Stimulated activated CD8-positive, alpha-beta memory T cell treated with anti-CD3 and anti-CD28 coated beads, Interleukin-15, amount 100 ng/mL, for 4 hours (primary cell): ENCODE measurements at places on chromosomes 2 and 18.

GRCh38 chr18:46718501-46719341 lies 38.1 kb downstream of the ST8SIA5 start:
- DNase-seq = no peak

GRCh38 chr2:156333274-156333950 lies 891 bp upstream of the NR4A2 start:
- DNase-seq = peak; percentile 31

GRCh38 chr2:172725746-172726145 lies 9.9 kb upstream of the RAPGEF4 start:
- DNase-seq = no peak

DNA sequence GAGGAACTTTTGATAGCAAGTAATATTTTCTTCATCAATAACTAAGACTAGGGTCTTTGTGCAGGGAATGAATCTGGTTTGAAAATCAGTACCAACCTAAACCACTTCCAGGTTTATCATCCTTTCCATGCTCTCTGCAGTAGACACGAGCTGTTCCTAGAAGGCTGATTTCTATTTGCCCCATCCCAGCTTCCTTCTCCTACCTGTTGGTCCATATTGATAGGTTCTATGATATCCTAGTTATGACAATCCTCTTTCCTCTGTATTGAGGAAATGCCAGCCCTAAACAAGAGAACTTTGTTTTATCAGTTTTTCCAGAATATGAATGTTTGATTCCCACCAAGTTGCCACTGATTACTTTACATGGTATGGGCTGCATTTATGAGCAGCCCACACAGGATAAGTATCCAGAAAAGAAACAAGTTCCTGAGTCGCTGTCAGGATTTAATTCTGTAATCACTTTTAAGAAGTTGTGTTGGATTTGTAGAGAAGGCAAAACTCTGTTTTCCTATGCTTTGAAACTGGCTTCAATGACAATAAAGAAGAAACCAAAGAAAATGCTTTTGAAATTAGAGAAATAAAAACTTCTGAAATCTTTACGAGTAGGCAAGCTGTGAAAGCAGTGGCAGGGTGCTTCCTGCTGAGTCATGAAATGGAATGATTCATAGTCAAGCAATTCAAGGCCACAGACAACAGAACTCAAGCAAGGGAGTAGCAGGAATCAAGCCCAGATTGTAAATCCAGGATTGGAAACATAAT lies 37.3 kb upstream of the TANK start:
- no peak for DNase-seq

DNA sequence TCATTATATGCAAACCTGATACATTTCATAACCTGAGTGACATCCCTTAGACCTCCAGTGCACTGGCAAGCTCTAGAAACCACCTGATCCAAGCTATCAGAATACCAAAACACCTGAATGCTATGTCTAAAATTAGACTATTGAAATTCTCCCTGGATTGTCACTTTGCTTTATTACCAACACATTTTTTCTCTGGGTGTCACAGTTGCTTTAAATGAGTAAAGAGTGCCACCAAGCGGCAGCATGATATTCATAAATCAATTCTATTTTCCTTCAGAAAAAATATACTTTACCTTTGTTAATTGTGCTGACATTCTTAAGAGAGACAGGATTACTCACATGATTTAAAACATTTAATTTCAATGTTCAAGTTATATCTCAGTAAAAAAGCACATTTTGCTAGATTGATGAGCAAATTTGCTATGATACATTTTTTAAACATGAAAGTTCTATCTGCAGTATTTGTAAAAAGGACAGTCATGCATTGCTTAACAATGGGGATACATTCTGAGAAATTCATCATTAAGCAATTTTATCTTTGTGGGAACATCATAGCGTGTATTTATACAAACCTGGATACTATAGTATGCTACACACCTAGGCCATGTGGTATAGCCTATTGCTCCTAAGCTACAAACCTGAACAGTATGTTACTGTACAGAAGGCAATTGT lies 338.4 kb upstream of the SLC39A10 start:
- no peak for DNase-seq

DNA sequence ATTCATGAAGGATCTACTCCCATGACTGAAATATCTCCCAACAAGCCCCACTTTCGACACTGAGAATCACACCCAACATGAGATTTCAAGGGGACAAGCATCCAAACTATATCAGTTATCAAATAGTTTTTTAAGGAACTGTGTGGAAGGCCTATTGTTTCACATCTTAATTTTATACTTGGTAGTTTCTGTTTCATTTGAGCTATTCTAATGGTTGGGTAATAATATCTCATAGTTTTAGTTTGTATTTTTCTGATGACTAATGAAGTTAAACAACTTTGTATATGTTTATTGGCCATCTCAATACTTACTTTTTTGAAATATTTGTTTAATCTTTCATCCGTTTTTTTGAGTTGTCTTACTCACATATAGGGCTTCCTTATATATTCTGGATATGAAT lies 135.0 kb downstream of the SCG2 start:
- no peak for DNase-seq

DNA sequence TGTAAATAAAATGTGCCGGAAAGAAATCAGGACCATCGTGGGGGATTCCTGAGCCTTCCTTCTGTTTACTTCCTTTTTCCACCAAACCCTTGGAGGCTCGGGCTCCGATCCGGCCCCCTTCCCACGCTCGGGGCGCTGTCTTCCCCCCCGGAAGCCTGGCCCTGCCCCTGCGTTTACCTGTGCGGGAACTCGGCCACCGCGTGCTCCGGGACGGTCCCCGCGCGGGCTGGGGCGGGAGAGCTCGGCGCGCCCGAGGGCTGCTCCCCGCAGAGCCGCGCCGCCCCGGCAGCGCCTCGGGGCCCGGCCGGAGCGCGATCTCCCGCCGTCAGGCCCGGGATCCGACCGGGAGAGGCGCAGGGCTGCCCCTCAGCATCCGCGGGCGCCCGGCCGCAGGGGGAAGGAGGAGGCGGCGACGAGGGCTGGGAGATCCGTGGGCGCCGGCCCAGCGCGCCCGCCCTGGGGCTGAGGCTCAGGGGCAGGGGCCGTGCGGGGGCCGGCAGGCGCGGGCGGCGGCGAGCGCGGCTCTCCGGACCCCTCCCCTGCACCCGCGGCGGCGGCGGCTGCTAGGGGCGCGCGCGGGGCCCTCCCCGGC lies 435 bp downstream of the ADCY3 start:
- no peak for DNase-seq

- DNase-seq = no peak
These were observed 140.7 kb downstream of the PTRHD1 start for GRCh38 chr2:24652265-24653182.

DNA sequence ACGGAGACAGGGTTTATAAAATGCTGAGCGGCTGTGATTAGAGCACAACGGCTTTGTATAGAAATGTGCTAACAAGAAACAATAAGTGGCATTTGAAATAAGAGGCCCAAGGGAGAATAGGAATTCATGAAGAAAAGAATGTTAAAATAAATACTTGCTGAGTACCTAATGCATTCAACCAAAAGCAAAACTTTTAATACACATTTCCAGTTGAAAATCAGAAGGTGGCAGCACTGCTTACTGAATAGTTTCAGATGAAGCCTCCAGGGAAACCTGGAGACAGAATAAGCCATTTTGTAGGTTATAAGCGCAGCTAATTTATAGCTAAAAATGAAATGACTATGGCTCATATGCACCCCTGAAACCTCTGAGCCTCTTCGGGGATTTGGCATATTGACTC lies 286.6 kb downstream of the DPP10 start:
- no peak for DNase-seq

- DNase-seq = no peak
These were observed at the start of gene LYPD6B for GRCh38 chr2:149038442-149039212. Gene LYPD6B (plus strand): TSS chr2:149038699. CDS start chr2:149130949, 92,250 bp downstream.

DNA sequence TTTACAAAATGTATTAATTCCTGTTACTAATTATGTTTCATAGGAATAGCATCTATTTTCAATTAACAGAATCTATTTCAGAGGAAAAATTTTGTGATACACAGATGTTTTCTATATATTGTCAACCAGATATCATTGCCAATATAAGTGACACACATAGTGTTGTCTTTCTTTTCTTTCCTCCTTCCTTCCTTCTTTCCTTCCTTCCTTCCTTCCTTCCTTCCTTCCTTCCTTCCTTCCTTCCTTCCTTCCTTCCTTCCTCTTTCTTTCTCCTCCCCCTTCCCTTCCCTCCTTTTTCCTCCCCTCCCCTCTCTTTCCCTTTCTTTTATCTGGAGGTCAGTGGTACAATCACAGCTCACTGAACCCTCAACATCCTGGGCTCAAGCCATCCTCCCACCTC lies 146.5 kb upstream of the DSEL start:
- DNase-seq = no peak

GRCh38 chr2:189255711-189256110 lies 76.2 kb upstream of the COL5A2 start:
- no peak for DNase-seq

- DNase-seq = no peak
These were observed 24.9 kb upstream of the RAB10 start for GRCh38 chr2:26008851-26009566.

GRCh38 chr2:234308813-234309195 lies 188.1 kb downstream of the ARL4C start:
- DNase-seq = peak; percentile 70

- no peak for DNase-seq
These were observed 185.4 kb downstream of the INHBB start for GRCh38 chr2:120531365-120531764.

GRCh38 chr2:31217465-31218200 lies at the start of gene CAPN14:
Gene CAPN14 (minus strand): TSS chr2:31217515. CDS start chr2:31205447, 12,068 bp downstream.
- DNase-seq = no peak

DNA sequence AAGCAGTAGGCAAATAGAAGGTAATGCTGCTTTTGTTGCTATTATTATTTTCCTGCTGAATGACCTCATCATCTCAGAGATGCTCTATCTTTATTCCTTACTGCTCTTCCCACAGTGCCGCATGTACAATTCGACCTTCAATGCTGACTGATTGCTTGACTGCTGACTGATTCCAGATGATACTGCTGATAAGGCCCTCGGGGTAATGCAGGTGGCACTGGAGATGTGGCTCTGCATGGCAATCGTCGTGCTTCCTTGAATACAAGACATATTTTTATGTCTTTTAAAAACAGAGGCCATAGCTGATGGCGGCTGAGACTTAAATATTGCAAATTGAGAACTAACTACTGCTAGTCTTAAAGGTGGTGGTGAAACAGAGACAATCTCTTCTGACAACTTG lies 146.6 kb downstream of the LOXHD1 start:
- no peak for DNase-seq

- DNase-seq = no peak
These were observed 6.9 kb upstream of the CNNM4 start for GRCh38 chr2:96753661-96754282.

GRCh38 chr2:98385050-98385699 lies 38.9 kb downstream of the CNGA3 start:
- DNase-seq = peak; percentile 18

- DNase-seq = no peak
These were observed 1323.2 kb upstream of the DDX18 start for GRCh38 chr2:116491292-116491691.

- DNase-seq = no peak
These were observed 24.4 kb upstream of the TMEM182 start for GRCh38 chr2:102737431-102737830.

GRCh38 chr2:15425712-15426111 lies 135.4 kb downstream of the NBAS start:
- no peak for DNase-seq

DNA sequence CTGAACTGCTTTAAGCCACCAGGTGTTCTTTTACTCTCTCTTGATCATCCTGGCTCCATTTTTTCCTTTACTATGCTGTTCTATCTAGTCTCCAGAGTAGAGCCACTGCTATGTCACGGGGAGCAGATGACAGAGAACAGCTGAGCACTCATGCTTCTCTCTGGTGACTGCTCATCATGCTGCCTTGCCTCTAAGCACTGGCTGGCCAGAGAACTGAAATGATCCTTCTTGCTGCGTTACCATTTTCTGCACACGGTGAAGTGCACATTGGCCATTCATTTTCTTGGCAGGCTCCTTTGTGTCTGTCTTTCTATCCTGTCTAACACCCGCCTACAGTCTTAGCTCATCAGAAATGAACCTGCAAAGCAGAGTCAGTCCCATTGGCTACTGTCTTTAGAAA lies 86.0 kb downstream of the KCTD1 start:
- no peak for DNase-seq

- DNase-seq = no peak
These were observed 23.1 kb downstream of the ICOS start for GRCh38 chr2:203959672-203960071.

GRCh38 chr2:148487439-148487838 lies 157.1 kb upstream of the EPC2 start:
- DNase-seq = no peak

DNA sequence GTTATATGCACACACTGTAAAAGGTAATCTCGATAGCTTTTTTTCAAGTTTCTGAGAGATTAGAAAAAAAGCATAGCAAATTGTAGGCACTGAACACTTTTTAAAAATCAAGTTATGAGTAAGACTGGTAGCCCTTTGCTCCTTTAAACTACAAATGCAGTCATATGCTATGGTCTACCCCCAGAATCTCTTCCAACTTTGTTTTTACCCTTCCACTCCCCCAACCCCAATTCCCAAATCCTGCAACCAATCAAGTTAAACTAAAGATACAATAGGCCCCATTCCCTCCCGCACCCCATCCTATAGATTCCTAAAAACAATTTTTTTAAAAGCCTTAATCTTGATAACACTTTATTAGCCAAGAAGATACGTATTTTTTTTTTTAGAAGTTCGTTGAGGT lies 752 bp upstream of the BAZ2B start:
- no peak for DNase-seq

- DNase-seq = no peak
These were observed 5.3 kb upstream of the RPL37A start for GRCh38 chr2:216493334-216493685.

DNA sequence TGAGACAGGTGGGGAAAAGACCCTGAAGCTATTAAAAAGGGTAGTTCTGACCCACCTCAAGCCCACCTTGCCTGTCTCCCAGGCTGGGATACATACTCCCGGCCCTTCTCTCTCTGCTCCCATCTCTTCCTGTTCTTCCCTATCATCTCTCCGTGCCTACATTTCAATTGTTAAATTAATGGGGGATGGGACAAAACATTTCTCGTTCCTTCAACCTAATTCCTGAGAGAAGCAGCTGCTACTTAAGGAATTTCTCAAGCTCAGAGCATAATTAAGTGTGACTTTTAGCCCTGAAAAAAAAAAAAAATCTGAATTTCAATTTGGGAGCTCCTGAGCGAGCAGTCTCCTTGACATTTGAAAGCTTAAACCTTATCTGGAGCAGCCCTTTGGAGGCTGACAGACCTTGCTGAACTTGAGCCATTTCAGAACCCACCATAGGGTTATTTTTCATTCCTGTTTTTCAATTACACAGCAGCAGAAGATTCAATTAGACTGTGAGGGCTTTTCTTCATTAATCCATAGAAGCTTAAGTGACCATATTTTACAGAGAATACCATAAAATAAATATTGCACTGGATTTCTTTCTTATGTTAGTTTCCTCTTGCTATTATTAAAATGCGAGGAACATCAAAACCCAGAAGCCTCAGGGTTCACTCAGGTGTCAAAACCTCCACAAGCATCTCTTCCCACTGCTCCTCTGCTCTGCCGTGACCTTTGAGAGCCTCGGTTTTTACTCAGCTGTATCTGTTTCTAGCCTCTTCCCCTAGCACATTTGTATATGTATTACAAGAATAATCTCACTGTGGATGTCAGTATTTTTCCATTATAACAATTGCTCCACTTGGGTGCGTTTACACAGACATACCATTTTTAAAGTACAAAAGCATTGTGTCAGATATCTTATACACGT lies 125.7 kb downstream of the B3GNT2 start:
- DNase-seq = no peak
